Renal cortical epithelial cell (primary cell): ENCODE measurements at places on chromosomes 12 and 14. TPM values are rescaled to one million over a fixed set of nuclear protein-coding genes. Genes with fewer than 3 reads are reported as not detected.
A peak's percentile ranks its signal among the peaks of the same experiment; 100 is the strongest.

Gene HOXC12
- not detected in 2 replicates for total RNA-seq

DNA sequence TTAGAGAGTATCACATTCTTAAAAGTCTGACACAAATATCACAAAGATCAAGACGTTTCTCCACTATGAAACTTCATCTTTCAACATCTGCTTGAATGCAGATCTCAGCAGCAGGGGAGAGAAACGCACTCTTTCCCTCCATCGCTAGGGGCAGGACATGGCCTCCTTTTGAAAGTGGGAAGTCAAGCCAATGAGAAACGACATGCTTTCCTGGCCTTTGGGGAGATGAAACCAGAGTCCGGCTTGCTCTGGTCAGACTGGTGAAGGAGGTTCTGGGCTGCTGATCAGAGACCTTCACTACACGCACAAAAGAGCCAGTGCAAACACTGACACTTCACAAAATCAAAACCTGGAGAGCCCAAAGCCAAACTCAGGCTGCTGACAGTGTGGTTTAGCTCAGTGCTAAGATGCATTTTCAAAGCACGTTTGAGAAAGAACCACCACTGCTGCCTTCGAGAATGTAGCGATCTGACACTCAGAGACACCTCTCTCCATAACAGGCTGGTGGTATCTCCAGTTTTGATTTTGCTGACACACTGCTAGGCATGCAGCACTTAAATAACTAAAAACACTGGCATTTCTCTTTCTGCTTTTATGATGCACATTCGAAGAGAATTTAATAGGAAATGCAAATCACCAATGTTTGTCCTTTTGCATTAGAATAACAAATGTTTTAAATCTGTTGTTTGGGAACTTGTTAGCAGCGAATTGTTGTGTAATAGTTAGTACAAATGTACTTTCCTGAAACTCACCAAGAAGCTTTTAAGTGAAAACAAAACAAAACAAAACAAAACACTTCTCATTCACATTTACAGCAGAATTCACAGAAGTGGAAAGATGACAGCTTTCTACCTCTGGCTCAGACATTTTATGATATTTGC lies 93.9 kb upstream of the OVCH1 start:
- peak; percentile 13 for DNase-seq

Gene SERPINA10
- total RNA-seq: not detected in 2 replicates

GRCh38 chr14:58662018-58662417 lies 24.3 kb downstream of the DACT1 start:
- DNase-seq: no peak

DNA sequence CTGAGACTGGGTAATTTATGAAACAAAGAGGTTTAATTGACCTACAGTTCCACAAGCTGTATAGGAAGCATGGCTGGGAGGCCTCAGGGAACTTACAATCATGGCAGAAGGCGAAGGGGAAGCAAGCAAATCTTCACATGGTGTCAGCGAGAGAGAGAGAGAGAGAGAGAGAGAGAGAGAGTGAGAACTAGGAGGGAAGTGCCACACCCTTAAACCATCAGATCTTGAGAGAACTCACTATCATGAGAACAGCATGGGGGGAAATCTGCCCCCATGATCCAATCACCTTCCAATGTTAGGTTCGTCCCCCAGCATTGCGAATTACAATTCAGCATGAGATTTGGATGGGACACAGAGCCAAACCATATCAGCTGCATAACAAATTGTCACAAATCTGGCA lies 96.7 kb downstream of the CHST11 start:
- no peak for DNase-seq

Gene FCF1
- total RNA-seq: 35.6 and 66.0 TPM in 2 replicates

- no peak for DNase-seq
Measured at GRCh38 chr12:42639556-42639955, 50.0 kb upstream of the PRICKLE1 start.

DNA sequence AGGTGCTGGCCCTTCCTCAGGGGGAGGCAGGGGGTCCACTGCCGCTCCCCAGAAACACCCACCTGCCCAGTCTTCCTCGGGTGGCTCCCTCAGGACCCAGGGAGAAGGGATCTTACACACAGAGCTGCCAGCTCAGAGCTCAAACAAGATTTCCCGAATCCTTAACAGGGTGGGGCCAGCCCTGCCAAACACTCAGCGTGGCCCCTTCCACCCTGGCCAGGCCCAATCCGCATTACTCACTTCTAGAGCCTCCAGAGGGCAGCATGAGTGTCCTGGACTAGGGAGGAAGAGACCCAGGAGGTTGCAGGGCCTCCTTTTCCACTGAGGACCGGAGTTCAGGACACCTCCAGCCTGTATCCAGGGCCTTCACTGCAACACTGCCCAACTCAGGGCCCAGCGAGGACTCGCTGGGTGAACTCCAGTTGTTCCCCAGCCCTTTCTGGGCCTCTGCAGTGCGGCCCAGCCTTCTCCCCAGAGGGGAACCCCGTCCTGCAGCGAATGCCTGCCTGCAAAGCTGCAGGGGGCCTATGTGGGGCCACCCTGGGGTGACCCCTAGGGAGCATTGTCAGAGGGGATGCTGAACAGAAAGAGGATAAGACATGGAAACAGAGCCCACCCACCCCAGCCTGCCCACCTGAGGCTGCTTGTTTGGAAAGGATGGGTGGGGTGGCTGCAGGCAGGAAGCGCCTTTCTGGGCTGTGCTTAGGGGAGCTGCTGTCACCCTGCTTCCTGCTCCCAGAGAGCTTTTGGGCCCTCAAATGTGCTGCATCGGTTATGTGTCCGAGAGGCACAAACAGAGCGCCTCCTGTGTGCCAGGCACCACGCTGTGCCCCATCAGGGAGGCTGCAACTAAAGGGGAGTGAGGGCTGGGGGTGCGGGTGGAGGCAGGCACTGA lies 43.8 kb downstream of the CCNK start:
- peak; percentile 22 for DNase-seq

- DNase-seq: no peak
Measured at GRCh38 chr14:64196814-64197411, 97.3 kb downstream of the ESR2 start.

- peak; percentile 75 for DNase-seq
Measured at GRCh38 chr14:52299692-52300278, 14.3 kb upstream of the PTGER2 start.

Gene SART3
- 33.3 and 53.7 TPM in 2 replicates for total RNA-seq

DNA sequence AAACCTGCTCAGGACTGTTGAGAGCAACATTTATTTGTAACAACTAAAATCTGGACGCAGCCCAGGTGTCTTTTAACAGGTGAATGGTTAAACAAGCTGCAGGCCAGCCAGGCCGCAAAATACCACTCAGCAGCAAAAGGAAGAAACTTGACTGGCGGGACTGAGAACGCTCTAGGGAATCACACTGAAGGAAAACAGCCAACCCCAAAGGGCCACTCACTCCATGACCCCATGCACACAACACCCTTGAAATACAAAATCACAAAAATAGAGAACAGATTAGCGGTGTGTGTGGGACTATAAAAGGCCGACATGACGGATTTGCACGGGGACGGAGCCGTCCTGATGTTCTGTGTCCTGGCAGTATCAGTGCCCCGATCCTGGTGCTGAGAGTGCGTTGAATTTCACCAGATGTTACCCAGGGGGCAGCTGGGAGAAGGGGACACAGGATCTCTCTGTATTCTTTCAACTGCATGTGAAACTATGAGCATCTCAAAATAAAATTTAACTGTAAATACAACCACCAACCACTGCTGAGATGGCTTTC lies 23.0 kb downstream of the VPS37B start:
- DNase-seq: no peak

- DNase-seq: no peak
Measured at GRCh38 chr14:31190219-31190603, 17.4 kb downstream of the HECTD1 start.

Gene LRRK2
- total RNA-seq: 5.6 and 22.4 TPM in 2 replicates

DNA sequence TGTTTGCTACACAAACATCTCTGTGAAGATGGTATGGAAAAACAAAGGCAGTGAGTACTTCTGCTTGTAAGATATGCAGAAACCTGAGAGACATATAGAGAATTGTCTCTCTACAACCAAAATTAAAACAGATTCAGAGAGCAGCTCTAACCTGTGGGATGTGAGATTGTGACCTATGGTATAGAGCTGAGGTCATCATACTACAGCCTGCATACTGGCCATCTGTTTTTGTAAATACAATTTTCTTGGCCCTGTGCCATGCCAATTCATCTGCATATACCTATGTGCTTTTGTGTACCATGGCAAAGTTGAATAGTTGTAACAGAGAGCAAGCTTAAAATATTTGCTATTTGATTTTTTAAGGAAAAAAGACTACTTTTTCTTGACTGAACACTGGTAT lies 99.6 kb downstream of the LMO3 start:
- DNase-seq: no peak

Gene ERH
- total RNA-seq: 65.0 and 150 TPM in 2 replicates

- no peak for DNase-seq
Measured at GRCh38 chr12:104664351-104664750, 207.6 kb downstream of the CHST11 start.
